PC-3 (cell line): ENCODE measurements at places on chromosomes 2 and 18. TPM values are rescaled to one million over a fixed set of nuclear protein-coding genes. Genes with fewer than 3 reads are reported as not detected.

The ANKRD53 gene
- total RNA-seq: not detected in 2 replicates

- no peaks in the 10 kb centered on the region for H3K4me1 ChIP-seq
- H3K27me3 ChIP-seq: no peaks in the 10 kb centered on the region
- DNase-seq: no peak
- no peak overlapping the region for H3K4me3 ChIP-seq
Observed at GRCh38 chr2:154688373-154688772, 10.1 kb upstream of the KCNJ3 start.

DNA sequence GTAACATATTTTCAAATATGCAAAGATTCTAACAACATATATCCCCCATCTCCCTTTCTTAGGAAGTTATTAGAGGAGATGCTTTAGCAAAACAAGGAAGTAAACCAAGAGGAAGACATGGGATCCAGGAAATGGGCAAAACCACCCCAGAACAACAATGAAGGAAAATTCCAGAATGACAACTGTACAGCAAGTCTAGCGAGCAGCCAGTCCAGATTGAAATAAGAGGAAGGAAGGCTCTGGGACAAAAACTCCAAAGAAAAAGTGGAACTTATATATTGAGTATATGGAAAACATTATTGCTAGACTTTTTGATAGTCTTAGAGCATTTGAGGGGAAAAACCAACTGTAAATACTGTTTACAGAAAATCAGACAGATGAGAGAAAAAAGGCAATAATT, 2.9 kb upstream of the ARPC2 start:
- H3K36me3 ChIP-seq: no peaks in the 10 kb centered on the region
- H3K27me3 ChIP-seq: no peaks in the 10 kb centered on the region
- no peak for DNase-seq
- H3K4me3 ChIP-seq: no peak overlapping the region
- H3K4me1 ChIP-seq: peaks cover 16% of the 10 kb centered on the region
- H3K27ac ChIP-seq: no peak overlapping the region

DNA sequence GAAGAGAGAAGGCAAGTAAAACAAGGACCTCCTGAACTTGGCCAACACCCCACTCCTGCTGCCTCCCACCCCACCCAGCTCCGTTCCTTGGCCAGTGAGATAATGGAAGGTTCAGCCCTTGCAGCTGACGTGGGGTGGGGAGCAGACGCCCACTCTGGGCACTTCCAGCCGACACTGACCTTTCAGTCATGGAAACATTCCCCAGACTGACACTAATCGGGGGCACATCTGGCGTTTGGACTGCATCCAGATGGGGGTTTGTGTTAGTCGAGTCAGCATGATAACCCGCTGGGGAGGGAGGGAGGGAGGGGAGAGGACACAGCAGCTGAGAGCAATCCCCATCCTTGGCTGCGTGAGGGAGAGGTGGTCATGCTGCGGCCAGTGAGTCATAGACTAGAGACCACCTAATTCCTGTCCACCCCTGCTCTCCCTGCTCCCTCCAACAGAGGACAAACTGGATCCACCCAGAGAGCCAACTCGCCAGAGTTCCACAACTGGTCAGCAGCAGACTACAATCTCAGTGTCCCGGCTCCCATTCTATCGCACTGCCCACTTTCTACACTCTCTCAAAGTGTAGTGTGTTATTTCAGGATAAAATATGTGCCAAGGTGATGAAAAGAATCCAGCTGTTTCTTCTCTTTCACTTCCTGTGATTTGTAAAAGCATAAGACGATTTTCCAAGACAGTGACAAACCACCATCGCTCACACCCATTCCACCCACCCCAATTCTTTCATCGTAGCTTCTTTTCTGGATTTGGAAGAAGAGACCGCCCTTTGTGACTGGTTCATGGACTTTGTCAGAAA, 115.4 kb upstream of the PKDCC start:
- no peaks in the 10 kb centered on the region for H3K27me3 ChIP-seq
- H3K4me3 ChIP-seq: no peak overlapping the region
- H3K27ac ChIP-seq: no peak overlapping the region
- DNase-seq: no peak
- H3K4me1 ChIP-seq: peaks cover 62% of the 10 kb centered on the region

DNA sequence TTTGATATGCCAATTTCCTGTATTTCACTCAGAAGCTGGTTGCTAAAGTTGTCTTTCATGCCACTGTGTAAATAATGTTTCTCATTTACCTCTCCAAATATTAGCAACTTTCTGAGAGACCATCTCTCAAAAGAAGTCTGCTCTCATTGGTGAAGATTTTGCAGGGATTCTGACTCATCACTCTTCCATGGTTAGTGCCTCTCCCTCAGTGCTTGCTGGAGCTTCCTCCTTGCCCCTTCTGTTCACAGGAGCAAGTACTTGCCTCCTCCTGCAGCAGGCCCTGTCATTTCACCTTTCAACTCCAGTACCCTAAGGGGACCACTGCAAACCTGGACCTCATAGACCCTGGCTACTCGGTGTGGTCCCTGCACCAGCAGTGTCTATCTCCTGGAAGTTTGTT, 168.8 kb downstream of the ZNF385B start:
- H3K36me3 ChIP-seq: no peaks in the 10 kb centered on the region
- no peak overlapping the region for H3K4me3 ChIP-seq
- peaks cover 28% of the 10 kb centered on the region for H3K4me1 ChIP-seq
- DNase-seq: peak; percentile 56
- H3K27ac ChIP-seq: peak overlapping the region; percentile 35

DNA sequence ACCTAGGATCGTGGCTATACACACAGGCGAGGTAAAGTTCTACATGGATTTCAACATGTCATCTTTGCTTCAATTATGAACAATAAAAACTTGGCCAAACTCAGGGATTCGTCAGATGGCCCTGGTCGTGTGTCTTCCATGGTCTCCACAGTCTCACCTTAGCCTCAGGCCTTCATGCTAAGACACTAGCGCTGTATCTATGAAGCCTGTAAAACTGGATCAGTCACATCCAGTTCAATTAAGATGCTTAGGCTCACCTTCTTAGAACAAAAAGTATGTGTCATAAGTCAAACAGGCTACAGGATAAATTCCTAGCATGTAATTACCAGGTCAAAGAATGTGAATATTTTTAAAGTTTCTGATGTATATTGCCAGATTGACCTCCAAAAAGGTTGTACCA, 113.7 kb upstream of the NRP2 start:
- H3K36me3 ChIP-seq: no peaks in the 10 kb centered on the region
- no peak overlapping the region for H3K27ac ChIP-seq
- H3K4me3 ChIP-seq: no peak overlapping the region
- peak; percentile 38 for DNase-seq

DNA sequence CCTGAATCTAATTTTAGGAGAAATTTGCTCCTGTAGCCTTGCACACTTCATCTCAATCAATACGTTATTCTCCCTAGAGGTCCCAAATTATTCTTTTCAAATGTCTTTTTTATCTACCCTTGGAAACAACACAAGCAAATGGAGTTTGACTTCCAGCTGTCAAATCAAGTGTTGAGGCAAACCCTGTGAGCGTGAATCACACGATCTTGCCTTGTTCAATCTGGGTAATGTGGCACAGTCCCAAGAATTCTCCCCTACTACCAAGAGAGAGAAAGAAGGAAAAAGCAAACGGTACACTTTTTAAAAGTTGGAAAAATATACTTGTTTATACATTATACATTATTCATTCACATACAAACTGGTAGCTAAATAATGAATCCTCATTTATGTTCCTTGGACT, 2035.3 kb upstream of the CELF4 start:
- peaks cover 6% of the 10 kb centered on the region; the same call in 1 of the 2 replicates for H3K4me1 ChIP-seq
- no peak overlapping the region for H3K27ac ChIP-seq
- no peaks in the 10 kb centered on the region for H3K36me3 ChIP-seq

GRCh38 chr2:193583638-193584400, 1389.1 kb upstream of the TMEFF2 start:
- H3K4me3 ChIP-seq: no peak overlapping the region
- DNase-seq: peak; percentile 72
- no peaks in the 10 kb centered on the region for H3K4me1 ChIP-seq
- no peaks in the 10 kb centered on the region for H3K27me3 ChIP-seq
- no peak overlapping the region for H3K27ac ChIP-seq

- DNase-seq: no peak
- no peaks in the 10 kb centered on the region for H3K36me3 ChIP-seq
- no peak overlapping the region for H3K4me3 ChIP-seq
- no peaks in the 10 kb centered on the region for H3K27me3 ChIP-seq
Observed at GRCh38 chr2:118272391-118272790, 184.1 kb downstream of the INSIG2 start.

DNA sequence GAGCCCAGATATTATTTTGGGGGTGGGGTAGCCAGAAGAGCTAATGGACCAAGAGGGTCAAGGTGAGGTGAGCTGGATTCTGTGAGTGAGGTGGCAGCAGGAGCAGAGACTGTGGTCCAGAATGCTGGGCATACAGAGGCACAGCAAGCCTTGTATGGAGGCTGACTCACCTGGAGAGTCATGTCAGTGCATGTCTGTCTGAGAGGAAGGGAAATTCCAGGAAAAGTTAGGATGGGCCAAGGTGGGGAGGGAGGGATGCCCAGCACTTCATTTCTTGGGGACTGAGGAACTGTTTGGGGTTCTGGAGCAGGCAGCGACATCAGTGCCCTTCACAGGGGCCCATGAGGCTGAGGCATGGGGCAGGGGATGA, 21.1 kb downstream of the PER2 start:
- H3K27me3 ChIP-seq: no peaks in the 10 kb centered on the region
- H3K4me3 ChIP-seq: no peak overlapping the region
- peak; percentile 34 for DNase-seq
- H3K4me1 ChIP-seq: peaks cover 7% of the 10 kb centered on the region; the same call in 1 of the 2 replicates
- H3K27ac ChIP-seq: no peak overlapping the region
- H3K36me3 ChIP-seq: peaks cover 7% of the 10 kb centered on the region
